Mucosa of gallbladder (tissue), 1 donor: ENCODE measurements at places on chromosomes 2 and 18.
A peak's percentile ranks its signal among the peaks of the same experiment; 100 is the strongest.

- no peak for DNase-seq
These were observed 104.6 kb upstream of the SIX3 start for GRCh38 chr2:44836916-44837315.

DNA sequence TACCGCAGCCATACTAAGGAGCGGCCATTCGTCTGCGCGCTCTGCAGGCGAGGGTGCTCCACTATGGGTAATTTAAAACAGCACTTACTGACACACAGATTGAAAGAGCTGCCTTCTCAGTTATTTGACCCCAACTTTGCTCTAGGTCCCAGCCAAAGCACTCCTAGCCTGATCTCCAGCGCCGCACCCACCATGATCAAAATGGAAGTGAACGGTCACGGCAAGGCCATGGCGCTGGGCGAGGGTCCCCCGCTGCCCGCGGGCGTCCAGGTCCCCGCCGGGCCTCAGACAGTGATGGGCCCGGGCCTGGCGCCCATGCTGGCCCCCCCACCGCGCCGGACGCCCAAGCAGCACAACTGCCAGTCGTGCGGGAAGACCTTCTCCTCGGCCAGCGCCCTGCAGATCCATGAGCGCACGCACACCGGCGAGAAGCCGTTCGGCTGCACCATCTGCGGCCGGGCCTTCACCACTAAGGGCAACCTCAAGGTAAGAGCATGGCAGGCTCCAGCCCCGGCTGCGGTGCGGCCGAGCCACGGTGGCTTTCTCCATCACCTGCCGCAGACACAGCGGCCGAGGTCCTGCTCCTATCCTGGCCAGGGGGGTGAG is 15.5 kb downstream of the SALL3 start:
- no peak for DNase-seq

DNA sequence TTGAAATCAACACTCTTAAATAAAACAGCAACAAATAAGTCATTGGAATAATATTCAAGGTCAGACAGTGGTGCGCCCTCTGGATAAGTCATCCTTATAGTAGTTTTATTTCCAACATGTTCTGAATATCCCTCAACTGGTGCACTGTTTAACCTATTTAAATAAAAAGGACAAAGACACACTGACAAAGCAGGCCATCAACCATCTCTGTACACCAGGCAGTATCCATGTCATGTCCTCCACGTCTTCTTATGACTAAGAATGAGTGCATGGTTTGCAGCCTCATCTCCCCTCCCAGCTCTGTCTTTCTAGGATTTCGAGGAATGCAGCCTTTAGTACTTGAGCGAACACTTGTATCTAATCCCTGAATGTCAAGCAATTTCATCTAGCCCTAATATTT is 42.4 kb downstream of the ST3GAL5 start:
- DNase-seq = no peak

- DNase-seq = no peak
These were observed 7.2 kb downstream of the NCL start for GRCh38 chr2:231457101-231457500.

DNA sequence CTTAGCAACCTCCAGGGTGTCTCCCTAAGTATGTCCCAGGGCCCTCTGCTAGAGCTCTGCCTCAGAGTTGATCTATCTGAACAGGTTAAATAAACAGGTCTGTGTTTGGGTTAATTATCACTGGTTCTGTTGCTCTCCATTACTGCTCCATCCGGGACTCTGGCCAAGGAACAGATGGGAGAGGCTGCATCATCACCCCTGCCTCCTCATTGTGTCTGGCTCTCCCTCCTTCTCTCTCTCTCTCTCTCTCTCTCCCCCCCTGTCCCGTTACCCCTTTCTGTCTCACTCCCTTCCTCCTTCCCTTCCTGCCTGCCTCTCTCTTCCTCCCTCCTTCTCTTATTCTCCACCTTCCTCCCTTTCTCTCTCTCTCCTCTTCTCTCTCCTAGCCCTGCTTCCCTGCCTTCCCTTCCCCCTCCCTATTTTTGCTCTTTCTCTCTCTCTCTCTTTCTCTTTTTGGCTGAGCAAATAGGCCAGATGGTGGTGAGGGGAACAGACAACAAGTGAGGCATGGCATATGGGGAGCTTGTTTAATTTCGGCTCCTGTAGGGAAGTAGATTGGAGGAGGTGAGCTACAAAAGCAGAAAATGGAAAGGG is 62.1 kb downstream of the SETBP1 start:
- peak; percentile 84 for DNase-seq

DNA sequence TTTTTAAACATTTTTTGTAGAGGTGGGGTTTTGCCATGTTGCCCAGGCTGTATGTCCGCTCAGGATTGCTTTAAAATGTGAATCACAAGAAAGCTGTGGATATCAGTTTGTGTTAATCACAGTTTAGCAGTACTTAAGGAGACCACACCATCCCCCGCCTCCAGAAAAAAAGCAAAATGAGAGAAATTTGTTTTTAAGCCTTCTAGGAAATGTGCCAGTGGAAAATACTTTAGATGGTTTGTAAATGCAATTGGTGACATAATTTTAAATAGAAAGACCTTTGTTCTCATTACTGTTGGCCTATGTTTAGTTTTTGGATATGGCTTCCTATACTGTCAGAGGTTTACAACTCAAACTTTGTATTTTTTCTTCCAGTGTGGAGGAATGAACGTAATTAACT is 27.0 kb downstream of the GCA start:
- DNase-seq = no peak

GRCh38 chr2:160696087-160696452 is 202.5 kb upstream of the RBMS1 start:
- DNase-seq = no peak

- no peak for DNase-seq
These were observed 319.1 kb downstream of the CTNNA2 start for GRCh38 chr2:79831961-79832360.

- DNase-seq = no peak
These were observed 381.1 kb upstream of the ST6GAL2 start for GRCh38 chr2:107267086-107267485.

- no peak for DNase-seq
These were observed 86.3 kb upstream of the EFEMP1 start for GRCh38 chr2:56009758-56010458.

DNA sequence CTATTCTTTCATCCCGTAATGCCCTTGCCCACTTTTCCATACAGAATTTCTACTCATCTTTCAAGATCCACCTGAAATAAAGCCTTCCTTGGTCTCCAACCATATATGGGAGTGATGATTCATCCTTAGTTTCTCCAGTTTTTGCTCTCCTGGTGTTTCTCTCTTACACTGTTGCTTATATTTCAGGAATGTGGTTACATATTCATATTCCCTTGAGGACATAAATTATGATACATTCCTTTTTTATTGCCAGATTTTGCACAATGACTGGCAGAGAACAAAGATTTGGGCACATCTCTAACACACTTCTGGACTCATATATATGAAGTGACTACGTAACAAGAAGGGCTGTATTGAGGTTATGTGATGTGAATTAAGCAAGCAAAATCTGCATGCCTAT is 1573.4 kb upstream of the NXPH2 start:
- DNase-seq = no peak

- DNase-seq = no peak
These were observed 58.2 kb downstream of the ADI1 start for GRCh38 chr2:3460831-3461800.

DNA sequence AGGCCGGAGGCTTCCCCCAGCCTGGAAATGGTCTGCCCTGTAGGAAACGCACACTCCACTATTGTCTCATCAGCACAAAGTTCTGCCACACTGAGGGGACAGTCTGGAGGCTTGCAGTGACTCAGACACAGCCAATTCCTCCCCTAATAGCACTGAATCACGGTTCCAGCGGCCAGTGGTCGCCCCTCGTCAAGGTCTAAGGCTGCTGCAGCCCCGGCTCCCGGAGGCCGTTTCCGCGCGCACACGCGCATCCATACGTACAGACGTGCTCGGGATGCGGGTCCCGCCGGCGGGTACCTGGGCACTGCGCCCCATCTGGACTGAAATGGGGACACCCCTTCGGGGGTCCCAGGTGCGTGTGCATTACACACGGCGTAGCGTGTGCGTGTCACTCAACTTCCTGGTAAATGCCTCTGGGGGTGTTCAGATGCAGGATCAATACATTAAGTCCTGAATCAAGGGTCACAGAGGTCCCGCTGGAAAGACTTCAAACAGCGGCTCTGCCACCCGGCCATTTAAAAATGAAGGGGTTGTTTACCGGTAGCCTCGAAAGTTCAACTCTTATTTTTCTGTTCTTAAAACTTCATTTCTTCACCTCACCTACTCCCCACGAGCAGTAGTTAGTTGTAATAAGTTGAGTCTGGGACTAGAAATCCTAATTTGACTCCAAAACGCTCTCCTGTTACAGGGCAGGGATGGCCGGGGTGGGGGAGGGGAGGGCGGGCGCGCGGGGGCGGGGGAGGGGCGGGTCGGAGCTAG is 572 bp upstream of the ZNF516 start:
- DNase-seq = no peak

DNA sequence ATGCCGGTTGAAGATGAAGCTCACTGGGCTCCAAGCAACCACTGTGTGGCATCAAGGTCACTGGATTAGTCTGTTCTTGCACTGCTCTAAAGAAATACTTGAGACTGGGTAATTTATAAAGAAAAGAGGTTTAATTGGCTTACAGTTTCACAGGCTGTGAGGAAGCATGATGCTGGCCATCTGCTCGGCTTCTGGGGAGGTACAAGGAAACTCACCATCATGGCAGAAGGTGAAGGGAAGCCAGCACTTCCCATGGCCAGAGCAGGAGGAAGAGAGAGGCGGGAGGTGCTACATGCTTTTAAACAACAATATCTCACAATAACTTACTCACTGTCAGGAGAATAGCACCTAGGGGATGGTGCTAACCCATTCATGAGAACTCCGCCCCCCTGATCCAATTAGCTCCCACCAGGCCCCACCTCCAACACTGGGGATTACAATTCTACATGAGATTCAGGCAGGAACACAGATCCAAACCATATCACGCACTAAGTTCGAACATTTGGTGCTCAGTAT is 109.7 kb upstream of the MGAT5 start:
- DNase-seq = no peak

DNA sequence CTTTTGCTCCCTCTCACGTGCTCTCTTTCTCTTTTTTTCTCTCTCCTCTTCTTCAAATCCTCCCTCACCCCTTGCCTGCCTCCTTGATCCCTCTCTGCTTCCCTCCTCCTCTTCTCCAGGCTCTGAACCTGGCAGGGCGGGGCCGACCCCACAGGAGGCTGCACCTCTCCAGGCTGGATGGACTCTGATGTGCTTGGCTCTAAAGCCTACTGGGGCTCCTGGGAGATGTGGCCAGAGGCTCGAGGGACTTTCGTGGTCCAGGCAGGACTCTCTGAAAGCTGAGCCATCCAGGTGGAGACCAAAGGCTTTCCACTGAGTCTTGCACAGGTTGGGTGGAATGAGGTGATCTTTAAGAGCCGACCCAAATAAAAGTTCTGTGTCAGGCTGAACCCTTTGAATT is 25.4 kb downstream of the DYSF start:
- DNase-seq = no peak

DNA sequence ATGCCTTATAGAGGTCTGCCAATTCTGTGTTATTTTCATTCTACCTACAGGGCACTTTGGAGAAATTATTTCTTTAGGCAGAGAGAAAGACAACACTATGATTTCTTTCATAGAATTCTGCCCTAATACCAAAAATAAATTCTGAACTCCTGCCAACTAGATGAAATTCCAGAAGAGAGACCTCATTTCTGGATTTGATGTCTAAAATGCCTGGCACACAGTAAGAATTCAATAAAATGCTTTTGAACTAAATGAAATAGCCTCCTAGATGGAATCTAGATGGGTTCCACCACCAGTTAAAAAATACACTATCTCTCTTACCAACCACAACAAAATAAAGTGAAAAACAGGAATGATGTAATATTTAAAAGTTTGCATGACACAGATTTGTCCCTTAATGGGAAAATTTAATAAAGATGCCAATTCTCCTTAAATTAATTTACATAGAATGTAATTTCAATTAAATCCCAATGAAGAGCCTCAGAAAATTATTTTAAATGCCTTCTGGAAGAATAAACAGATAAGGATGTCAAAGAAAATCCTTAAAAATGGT is 75.0 kb downstream of the OSBPL1A start:
- DNase-seq = no peak

GRCh38 chr18:23314672-23315071 is 138.4 kb upstream of the RIOK3 start:
- no peak for DNase-seq

DNA sequence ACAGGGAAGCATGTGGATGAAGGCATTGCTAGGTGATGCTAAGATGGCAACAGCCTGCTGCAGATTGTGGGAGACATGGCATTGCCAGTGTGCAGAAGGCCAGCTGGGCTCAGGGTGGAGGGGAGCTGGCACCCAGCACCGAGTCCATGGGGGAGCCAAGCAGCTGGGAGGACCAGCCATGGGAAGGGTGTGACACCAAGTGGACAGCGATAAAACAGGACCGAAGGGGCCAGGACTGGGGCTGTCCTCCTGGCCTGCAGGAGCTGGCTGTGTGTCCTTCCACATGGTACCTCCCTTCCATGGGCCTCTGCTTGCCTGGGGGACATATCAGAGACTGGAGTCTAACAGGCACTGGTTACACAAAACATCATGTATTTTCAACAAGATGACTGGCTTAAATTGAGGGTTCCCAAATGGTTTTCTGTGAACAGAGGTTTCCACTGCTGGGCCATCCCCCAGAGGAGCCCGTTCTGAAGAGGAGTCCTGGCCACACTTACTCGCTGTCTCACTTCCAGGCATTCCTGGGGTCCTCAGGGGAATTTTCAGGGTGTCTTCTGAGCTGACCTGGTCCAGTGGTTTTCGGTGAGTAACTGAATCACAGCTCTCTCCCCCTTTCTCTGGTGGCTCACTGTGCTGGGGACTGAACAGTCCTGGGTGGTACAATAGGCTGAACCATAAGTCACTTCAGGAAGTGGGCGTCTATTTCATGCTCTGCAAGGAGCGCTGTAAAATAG is 60.4 kb upstream of the TNP1 start:
- no peak for DNase-seq

- DNase-seq = no peak
These were observed 1283.0 kb upstream of the CDH2 start for GRCh38 chr18:29459972-29460371.

- DNase-seq = no peak
These were observed 140.0 kb downstream of the ZEB2 start for GRCh38 chr2:144379851-144380311.

- DNase-seq = peak; percentile 21
These were observed at the start of gene TCF4 for GRCh38 chr18:55588111-55588869. Gene TCF4 (minus strand): TSS chr18:55588192. CDS start chr18:55587116, 1,076 bp downstream.

DNA sequence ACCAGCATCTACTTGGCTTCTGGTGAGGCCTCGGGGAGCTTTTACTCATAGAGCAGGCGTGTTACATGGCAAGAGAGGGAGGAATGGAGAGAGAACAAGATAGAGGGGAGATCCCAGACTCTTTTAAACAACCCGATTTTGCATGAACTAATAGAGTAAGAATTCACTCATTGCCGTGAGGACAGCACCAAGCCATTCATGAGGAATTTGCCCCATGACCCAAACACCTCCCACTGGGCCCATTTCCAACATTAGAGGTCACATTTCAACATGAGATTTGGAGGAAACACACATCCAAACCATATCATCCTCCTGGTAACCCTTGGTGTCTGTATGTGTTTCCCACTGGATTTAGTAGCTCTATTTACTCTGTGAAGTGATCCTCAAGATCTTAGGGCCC is 249.9 kb upstream of the SP5 start:
- no peak for DNase-seq

GRCh38 chr18:61471942-61472341 is 138.7 kb downstream of the CDH20 start:
- no peak for DNase-seq
